ENCODE measurements at places on chromosomes 1 and 21.

DNA sequence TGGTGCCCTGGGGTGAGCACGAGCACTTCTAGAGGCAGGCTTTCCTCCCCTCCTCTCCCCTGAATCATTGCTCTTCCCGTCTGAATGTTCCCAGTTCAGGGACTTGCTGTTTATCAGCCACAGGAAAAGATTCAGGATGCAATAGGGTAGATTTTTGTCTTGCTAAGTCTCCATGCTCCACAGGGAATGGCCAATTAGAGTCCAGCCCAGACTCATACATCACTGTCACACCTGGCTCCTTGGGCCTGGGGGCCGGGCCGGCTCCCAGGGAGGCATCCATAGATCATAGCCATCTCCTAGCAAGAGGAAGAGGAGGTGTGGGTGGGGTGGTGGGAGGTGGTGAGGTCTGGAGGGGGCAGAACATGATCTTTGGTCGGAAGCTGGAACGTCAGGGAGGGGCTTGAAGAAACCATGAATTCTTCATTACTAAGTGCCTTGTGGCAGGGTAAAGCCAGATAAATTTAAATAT, 83.4 kb downstream of the LRRN2 start:
- DNase-seq, result no peak

GRCh38 chr1:238985312-238985711, 401.1 kb upstream of the CHRM3 start:
- no peak for DNase-seq

GRCh38 chr1:20657024-20657423, 4.1 kb downstream of the DDOST start:
- DNase-seq, result no peak

- peak; percentile 78 for DNase-seq
Observed at GRCh38 chr1:46446646-46447498, 42.8 kb upstream of the DMBX1 start.

GRCh38 chr1:236024641-236025040, 40.2 kb downstream of the NID1 start:
- DNase-seq, result peak; percentile 66

DNA sequence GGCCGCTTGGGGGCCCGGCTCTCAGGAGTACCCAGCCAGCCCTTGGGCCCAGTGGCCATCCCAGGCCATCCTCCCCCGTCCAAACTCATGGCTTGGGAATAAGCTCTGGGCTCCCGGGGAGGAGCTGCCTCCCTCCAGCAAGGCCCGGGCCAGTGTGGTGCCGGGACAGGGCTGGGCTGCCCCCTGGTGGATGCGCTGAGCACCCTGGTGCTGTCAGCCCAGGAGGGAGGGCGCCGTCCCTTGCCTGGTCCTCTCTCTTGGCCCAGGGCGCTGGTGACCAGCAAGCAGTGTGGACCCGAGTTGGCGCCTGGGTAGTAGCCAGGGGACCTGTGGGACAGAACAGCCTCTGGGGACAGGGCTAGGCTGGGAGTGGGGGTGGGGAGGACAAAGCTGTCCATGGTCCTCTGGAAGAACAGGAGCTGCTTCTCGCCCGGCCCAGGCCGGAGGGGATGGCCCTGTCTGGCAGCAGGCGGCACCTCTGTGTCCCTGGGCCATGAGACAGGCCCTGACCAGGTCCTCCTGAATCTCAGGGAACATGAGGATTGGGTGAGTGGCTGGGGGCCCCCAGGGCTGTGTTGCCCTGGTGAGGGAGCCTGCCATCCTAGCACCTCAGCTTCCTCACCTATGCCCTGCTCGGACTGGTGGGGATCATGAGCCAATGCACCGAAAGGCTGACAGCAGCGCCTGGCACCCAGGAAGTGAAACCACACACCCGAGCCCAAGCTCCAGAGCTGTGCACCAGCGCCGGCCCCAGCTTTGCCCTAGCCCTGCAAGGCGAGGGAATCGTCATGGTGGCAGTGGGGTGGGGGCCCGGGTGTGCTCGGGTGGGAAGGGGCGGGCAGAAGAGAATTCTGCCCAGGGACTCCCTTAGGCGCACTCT, 9.4 kb downstream of the MORN1 start:
- DNase-seq, result peak; percentile 77

DNA sequence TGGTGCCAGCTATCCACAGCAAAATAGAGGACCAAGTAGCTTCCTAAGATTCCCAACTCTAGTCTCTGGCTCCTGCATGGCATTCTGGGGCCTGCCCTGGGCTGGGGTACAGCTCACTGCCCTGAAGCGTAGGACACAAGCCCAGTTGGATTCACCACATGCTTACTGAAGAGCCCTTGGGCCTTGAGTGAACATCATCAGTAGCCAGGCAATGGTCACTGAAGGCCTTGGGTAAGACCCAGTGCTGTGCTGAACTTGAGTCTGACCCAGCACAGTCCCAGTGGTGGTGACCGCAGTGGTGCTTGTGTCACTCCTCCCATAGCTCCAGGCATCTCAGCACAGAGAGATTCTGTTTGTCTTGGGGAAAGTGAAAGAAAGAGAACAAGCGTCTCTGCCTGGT, 7.7 kb upstream of the LCE3A start:
- DNase-seq, result no peak

- no peak for DNase-seq
Observed at GRCh38 chr1:47527653-47528272, 89.9 kb downstream of the FOXD2 start.

DNA sequence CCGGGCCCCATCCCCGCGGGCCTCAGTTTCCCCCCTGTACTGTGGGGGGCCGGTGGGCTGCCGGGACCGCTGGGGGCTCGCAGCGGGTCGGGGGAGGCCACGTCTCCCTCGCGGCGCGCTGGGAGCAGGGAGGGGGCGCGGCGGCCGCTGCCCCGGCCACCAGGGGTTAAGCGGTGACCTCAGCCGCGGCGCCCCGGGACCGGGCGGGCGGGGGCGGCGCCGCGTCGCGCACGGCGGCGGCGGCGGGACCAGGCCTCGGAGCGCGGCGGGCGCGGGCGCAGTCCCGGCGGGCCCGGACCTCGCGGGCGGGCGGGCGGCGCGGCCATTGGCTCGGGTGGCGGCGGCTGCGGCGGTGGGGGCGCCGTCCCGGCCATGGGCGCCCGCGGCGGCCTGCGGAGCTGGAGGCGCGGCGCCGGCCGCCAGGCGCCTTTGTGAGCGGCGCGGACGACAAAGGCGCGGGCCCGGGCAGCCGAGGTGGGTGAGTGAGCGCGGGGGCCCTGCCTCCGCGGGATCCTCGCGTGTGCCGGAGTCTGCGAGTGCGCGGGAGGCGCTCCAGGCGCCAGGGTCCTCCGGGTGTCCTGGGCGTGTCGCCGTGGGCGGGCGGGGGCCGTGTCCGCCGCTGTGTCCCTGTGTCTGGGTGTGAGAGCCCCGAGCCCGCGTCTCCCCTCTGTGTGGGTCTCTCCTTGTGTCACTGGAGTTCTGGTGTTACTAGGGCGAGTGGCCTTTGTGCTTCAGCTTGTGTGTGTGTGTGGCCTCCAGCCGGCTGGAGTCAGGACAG, at the start of gene ARHGEF10L:
Gene ARHGEF10L (plus strand): TSS at position 222 of the 778 bp plus-strand sequence. CDS start 40,898 bp downstream, outside the sequence.
- peak; percentile 33 for DNase-seq

- DNase-seq, result no peak
Observed at GRCh38 chr1:59285691-59286090, 11.2 kb upstream of the FGGY start.

- peak; percentile 3 for DNase-seq
Observed at GRCh38 chr1:119715542-119715941, 3.8 kb downstream of the PHGDH start.

- DNase-seq, result no peak
Observed at GRCh38 chr1:53944469-53945182, 873 bp downstream of the IFT25 start.

DNA sequence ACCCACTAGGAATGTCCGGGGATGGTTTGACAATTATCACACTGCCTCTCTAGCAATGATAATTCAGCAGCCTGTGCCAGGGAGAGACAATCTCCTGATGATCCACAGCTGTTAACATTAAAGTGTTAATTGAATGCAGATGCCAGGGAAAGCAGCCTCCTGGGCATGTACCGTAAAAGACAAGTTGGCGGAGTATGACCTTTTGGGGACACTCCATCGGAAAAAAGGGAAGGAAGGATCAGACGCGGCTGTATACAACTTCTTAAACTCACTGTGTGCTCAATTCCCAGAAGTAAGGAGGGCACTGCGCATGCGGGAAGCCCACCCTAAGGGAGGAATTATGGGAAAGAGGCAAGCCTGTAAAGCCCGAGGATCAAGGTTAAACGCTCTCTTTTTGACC, 62.6 kb downstream of the MAP3K7CL start:
- DNase-seq, result peak; percentile 26

GRCh38 chr1:117368116-117369108, 1.2 kb downstream of the MAN1A2 start:
- DNase-seq, result no peak
